Activated CD4-positive, alpha-beta T cell treated with anti-CD3 and anti-CD28 coated beads for 36 hours (primary cell): ENCODE measurements at places on chromosomes 7 and 10. TPM values are rescaled to one million over a fixed set of nuclear protein-coding genes. Genes with fewer than 3 reads are reported as not detected.
A peak's percentile ranks its signal among the peaks of the same experiment; 100 is the strongest.

GRCh38 chr7:94439893-94440381, 45.2 kb downstream of the COL1A2 start:
- no peak overlapping the region for H3K27ac ChIP-seq
- H3K27me3 ChIP-seq: peaks cover 22% of the 10 kb centered on the region
- no peak for DNase-seq
- H3K36me3 ChIP-seq: no peaks in the 10 kb centered on the region

GRCh38 chr7:158655931-158656441, 48.6 kb downstream of the NCAPG2 start:
- H3K27me3 ChIP-seq: no peaks in the 10 kb centered on the region
- no peak overlapping the region for H3K4me3 ChIP-seq
- peak overlapping the region; percentile 83 for H3K27ac ChIP-seq
- H3K36me3 ChIP-seq: peaks cover 57% of the 10 kb centered on the region

Gene UTF1
- not detected for total RNA-seq

GRCh38 chr10:6229746-6230145, 27.0 kb downstream of the PFKFB3 start:
- no peak overlapping the region for H3K27ac ChIP-seq
- no peaks in the 10 kb centered on the region for H3K27me3 ChIP-seq
- no peak for DNase-seq
- H3K36me3 ChIP-seq: peaks cover 77% of the 10 kb centered on the region
- H3K4me1 ChIP-seq: no peaks in the 10 kb centered on the region

DNA sequence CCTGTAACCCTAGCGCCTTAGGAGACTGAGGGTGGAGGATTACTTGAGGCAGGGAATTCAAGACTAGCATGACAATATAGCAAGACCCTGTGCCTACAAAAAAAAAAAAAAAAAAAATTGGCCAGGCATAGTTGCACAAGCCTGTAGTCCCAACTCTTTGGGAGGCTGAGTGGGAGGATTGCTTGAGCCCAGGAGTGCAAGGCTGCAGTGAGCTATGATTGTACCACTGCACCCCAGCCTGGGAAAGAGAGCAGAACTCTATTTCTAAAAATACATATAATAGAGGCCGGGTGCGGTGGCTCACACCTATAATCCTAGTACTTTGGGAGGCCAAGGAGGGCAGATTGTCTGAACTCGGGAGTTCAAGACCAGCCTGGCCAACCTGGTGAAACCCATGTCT, 10.2 kb upstream of the SORBS1 start:
- no peak overlapping the region for H3K27ac ChIP-seq
- no peak for DNase-seq
- no peak overlapping the region for H3K4me3 ChIP-seq
- H3K27me3 ChIP-seq: peaks cover 12% of the 10 kb centered on the region
